ENCODE measurements at places on chromosomes 2 and 18.

DNA sequence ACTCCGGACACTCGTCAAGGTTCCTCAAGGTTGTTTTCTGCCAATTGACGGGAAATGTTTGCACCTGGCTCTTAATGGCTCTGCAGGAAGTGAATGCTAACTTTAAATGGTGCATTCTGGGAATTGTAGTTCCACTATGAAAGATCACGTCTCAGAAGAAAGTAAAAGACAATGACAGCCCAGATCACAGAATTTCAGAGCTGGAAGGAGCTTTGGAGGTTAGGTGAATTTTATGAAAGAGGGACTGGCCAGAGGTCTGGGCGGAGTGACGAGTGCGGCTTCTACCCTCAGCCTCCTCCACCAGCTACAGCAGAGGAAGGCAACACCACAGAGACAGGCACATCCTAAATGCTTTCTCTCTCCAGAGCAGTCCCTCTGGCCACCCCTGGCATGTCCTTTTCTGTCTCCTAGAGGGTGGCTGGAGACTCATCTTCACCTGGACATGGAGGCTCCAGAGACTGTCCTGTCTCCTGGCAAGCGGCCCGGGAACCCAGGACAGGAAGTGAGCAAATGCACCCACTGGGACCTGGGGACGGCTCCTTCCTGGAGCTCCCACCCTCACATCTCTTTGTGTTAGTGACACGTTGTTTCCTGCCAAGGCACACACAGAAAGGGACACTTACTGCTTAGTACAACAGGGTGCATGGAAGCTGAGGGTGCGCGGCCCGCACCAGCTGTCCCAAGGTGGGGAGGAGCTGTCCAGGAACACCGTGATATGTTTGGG is 19.4 kb downstream of the THAP4 start:
- DNase-seq, result no peak

DNA sequence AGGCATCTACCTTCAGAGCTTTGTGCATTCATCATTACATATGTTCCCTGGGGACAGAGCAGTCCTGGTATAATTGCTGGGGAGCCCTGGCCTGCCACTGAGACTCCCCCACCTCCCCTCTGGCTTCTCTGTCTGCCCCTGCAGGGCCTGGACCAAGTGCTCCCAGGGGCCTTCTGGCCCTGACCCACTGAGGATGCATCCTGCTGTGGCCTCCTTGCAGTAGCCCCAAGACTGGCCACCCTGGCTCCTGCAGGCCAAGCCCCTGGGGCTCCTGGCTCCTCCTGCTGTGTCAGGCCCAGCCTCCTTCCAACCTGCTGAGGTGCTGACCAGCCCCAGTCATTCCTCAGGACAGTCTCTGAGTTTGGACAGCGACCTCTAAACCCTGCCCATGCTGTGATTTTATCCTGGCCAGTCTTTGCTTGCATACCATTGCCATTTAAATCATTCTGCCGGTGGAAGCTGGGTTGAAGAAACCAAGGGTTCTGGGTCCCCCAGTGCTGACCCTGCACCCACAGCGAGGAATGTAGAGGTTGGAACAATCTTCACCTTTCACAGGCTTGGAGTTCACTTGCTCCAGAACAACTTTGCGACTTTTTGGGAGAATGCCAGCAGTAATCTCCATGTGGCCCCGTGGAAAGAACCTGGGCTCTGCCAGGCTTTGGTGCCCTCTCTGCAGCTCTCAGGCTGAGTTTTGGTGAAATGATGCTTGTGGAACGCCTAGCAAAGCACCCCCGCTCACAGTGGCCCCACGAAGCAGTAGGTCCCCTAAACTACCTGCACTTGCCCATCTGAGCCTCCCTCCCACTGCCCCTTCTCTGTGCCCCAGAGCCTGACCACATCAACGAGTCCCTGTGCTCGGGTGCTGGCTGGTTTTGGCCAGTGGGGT is 167.3 kb upstream of the GLI2 start:
- DNase-seq, result no peak

DNA sequence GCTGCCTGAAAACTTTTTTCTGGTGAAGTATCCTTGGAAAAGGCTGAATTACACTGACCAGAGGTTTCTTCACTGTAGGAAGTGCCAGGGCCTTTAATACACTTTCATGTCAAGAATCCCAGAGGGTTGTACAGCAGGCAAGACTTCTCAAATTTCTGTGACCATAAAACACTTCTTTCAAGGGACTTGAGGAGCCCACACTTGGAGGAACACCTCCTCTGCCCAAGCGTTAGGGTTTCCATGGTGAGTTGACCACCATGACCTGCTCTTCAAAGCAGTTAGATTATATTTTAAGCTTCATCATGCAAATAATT is 12.9 kb upstream of the SALL3 start:
- no peak for DNase-seq

GRCh38 chr2:61439241-61440002 is 31.5 kb downstream of the USP34 start:
- no peak for DNase-seq

DNA sequence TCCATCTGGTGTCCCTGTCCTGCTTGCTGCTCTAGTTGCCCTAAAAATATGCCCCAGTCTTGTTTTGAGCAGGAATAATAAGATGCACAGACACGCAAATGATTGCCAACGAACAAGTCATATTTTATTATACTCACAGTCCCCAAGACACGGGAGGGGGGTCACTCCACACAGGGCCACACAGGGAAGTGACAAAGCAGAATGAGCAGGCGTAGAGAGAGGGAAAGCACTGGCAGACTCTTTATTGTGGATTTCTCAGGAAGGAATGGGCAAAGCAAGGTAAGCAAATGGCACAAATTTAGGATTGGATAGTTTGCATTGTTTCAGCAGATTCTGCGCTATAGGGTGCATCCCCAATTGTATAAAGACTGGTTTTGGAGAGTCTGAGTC is 20.7 kb upstream of the ZDBF2 start:
- no peak for DNase-seq

DNA sequence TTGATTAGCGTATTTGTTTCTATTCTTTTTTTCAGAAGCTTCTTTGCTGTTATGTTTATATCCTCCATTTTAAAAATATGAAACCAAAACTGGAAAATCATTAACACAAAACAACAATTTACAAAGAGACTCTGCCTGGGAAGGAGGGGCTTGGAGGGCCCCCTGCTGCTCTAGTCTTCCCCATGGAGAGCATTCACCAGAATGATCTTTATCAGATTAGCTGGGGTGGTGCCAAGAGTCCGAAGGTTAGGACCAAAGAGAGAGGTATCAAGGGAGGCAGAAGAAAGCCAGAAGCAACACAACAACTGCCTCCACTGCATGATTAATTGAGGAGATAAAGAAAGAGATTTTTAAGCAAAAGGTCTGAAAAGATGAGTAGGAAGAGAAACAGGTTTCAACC is 218.6 kb downstream of the IRS1 start:
- DNase-seq, result no peak

- no peak for DNase-seq
Observed at GRCh38 chr2:121279476-121280220, 5.4 kb downstream of the TFCP2L1 start.

DNA sequence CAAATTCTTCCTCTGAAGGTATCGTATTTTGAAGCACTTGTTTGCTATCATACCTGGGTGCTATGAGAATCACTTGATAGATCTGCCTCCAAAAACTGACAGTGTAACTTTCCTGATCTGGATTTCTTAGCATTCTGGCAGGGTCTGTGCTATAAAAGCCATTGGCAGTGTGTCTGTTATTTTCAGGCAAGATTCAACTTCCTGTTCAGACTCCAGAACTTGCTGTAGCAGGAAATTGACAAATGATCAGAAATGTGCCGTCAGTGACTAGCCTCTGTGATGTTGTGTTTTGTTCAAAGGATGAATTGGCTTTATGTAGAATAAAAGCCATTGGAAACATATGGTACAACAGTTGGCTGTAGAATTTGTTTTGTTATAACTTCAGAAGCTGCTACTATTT is 273.3 kb downstream of the PTPRM start:
- no peak for DNase-seq

DNA sequence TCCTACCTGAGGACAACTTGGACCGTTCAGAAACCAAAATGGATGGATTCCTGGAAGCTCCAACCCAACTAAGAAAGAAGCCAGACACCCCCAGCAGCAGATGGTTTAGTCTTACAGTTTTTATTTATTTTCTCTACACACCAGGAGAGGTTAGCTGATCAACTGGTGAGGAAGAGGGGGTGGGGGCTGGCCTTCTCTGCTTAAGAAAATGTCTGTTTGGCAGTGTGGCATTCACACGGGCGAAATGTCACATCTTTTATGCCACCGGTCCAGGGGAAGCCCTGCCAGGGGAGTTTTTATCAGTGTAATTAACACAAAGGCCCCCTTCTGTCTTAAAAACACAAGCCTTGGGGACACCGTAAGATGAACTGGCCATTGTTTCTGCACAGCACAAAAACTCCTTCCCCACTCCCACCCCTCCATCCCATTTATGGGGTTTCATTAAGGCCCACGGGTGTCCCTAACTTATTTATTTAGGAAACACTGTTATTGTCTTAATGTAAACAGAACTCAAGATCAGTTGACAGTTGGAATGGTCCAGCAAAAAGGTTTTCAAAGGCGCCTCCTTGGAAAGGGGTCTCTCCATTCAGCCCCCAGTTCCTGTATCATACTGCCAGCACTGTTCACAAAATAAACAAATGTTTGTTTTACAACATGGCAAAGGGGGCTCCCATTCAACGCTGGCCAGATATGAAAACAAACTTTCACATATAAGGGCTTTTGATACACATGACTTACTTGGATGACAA is 217.0 kb downstream of the C1D start:
- no peak for DNase-seq

DNA sequence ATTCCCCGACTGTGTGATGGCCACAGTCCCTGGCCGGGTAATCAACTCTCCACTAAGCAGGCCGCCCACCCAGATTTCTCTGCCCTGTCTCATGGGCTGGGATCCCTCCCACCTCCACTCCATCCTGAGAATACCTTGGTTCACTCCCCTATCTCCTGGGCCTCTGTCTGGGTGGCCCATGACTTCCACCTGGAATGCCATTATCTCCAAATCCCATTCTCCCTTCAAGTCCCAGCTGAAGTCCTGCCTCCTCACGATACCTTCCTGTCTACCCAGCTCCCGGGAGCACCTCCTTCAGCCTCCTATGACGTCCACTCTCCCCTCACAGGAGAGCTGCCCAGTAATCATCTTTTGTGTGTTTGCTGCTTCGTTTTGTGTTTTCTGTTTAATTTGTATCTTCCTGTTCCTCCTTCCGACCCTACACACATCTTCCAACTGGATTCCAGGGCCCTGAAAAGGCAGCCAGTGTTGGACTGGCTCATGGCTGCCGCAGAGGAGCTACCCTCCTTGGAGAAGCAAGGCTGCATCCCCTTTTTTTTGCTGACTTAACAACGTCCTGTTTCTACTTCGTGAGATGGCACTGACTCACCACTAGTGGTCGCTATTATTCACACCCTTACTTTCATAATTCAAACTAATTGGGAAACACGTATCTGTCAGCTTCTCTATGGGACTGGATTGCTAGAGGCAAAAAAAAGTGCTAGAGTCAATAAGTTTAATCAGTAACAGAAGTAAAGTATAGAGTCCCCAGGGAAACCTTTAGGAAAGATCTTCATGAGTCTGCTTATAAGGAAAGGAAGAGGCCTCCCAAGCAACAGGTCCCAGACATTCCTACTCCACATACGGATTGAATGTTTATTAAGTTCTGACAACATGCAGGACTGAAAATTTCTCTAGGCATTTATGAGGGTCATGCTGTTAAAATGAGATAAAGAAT is 171.9 kb upstream of the GATA6 start:
- DNase-seq, result no peak

DNA sequence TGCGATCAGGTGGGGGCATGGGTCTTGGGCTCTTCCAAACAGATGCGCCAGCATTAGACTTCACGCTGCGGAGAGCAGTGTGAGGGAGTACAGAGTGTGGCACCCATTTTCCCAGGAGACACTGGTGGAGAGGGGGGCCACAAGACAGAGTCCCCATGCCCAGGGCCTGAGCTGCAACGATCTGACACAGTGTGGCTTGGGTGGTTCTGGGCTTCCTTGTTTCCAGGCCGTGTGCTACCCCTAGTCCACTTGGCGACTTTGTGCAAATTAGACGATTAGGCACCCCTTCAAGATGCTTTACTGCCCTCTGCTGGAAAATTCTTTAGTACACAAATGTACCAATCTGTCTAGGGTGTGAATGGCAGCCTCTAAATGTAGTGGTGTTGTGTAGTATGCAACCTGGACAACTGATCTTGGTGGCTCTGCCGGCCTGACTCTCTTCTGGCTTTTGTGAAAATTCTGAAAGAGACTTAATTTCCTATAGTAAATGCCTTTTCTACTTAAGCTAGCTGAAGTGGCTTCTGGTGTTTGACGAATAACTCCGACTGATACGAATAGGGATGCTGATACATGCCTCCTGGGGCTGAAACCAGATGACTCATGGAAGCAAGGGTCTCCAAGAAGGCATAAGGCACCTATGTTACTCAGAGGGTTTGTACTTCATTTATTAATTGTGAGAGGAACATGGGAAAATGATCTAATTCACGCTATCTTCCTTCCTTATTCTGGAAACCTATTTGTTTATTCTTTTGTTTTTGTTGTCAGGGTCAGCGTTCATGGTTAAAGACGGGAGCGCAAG is 92.3 kb upstream of the SMAD2 start:
- no peak for DNase-seq

DNA sequence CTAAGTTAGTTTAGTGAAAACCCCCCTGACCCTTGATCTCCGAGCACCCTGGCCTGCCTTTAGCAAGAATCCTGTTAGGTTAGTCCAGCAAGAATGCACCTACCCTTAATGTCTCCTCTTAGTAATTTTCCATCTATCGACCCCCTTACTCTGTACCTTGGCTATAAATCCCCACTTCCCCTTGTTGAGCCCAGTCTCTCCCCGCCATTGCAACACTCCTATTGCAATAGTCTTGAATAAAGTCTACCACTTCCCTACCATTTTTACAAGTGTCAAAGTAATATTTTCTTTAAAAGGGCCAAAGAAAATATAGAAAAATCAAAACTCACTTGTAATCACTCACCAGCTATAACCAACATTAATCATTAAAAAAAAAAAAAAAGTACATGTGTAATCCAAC is 4.2 kb upstream of the ZBTB7C start:
- DNase-seq, result no peak

- no peak for DNase-seq
Observed at GRCh38 chr18:36752929-36753865, 75.6 kb downstream of the TPGS2 start.

GRCh38 chr2:164671664-164672396 is 50.5 kb upstream of the GRB14 start:
- no peak for DNase-seq

DNA sequence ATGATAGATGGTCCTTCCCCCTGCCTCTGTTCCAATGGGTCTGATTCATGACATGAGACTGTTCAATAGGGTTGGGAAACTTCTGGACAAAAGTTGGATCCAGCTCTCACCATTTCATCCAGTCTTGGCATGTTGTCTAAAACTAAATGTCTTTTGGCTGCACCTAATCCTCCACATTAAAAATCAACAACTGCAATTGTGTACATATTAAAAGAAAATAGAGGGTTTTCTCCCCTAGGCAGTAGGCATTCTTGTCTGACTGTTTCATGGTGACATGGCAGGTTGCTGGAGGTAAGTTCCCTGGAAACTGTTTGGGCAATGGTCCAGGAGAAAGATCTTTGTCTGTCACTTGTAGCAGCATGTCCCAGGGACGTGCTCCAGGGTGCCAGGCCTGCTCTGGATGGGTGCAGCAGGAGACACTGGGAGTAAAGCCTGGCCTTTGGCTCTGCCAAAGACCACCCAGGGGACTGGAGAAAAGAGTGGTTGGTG is 135.8 kb downstream of the TCF4 start:
- DNase-seq, result no peak

All from stimulated activated CD8-positive, alpha-beta memory T cell treated with anti-CD3 and anti-CD28 coated beads, Interleukin-12 subunit alpha, Interleukin-12 subunit beta, amount 100 ng/mL, for 4 hours (primary cell).